Spleen (tissue), 13 donors: ENCODE measurements at places on chromosomes 11 and 22. TPM values are rescaled to one million over a fixed set of nuclear protein-coding genes. Genes with fewer than 3 reads are reported as not detected.

DNA sequence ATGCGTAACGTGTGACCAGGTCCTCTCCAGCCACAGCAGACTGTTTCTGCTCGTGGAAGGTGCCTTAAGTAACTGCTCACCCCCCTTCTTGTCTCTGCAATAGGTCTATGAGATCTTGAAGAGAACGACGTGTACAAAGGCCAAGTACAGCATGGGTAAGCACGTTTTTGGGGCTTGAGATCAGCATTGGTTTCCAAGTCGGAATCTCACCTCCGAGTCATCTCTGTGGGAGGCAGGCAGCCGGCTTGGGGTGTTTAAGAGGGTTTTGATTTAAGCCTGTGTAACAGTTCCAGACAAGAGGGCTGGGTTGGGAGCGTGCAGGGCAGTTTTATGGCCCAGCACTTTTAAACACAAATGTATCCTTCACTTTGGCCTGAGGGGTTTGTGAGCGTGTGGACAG is 30.1 kb downstream of the ANO1 start:
- DNase-seq: no peak

- no peak for DNase-seq
Measured at GRCh38 chr11:79671401-79671800, 230.6 kb upstream of the TENM4 start.

- DNase-seq: peak; percentile 95
Measured at GRCh38 chr22:38114484-38115398, 4.3 kb upstream of the BAIAP2L2 start.

GRCh38 chr11:33747979-33748378 is 11.8 kb upstream of the CD59 start:
- DNase-seq: no peak

DNA sequence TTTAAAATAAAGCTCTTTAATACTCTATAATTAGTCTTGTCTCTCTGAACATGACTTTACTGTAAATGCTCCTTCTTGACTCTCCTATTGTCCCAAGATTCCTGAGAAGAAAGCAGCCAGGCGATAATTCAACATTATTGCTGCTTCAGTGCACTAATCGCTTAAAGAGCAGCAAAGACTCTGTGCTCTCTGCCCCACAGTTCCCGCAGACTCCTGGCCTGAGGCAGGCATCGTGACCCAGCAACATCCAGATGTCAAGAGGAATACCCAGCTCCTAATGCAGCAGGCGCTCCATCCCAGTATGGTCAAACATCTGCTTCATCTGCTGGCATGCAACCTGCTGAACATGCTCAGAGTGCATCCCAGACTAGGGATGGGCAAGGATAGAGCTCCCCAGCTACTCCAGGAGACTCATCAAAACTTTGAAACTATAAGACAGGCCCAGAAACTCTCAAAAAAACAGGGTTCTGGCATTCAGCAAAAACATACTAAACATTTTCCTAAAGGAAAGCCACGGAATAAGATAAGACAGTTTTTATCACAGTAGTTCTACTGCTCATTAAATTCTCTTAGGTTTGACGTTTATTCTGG is 270.0 kb downstream of the SOX6 start:
- DNase-seq: no peak

- no peak for DNase-seq
Measured at GRCh38 chr11:1573077-1573902, 1.2 kb upstream of the DUSP8 start.

- DNase-seq: no peak
Measured at GRCh38 chr11:19111809-19112208, 5.2 kb upstream of the ZDHHC13 start.

CRACR2B gene
- total RNA-seq: 28.0 TPM

MFNG gene
- total RNA-seq: 138 TPM

APOL6 gene
- total RNA-seq: 36.5 TPM
